HS-27A (cell line): ENCODE measurements at places on chromosomes 7 and 10.

DNA sequence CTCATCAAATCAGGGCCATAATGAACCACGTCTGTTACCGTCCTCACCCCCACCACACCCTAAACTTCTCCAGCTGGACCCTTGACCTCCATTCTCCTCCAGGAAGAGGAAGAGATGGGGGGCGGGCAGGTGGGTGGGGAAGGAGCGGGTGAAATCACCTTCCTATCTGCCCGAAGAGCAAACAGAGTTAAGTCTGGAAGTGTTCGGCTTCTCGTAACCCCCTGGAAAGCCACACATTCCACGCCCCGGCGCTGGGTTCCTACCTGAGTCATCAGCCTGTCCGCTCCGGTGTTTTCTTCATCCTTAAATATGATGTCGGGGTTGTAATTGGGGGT, 736 bp downstream of the SHH start:
- DNase-seq, result no peak

GRCh38 chr7:80133361-80134114, 1.1 kb upstream of the GNAI1 start:
- DNase-seq, result no peak

DNA sequence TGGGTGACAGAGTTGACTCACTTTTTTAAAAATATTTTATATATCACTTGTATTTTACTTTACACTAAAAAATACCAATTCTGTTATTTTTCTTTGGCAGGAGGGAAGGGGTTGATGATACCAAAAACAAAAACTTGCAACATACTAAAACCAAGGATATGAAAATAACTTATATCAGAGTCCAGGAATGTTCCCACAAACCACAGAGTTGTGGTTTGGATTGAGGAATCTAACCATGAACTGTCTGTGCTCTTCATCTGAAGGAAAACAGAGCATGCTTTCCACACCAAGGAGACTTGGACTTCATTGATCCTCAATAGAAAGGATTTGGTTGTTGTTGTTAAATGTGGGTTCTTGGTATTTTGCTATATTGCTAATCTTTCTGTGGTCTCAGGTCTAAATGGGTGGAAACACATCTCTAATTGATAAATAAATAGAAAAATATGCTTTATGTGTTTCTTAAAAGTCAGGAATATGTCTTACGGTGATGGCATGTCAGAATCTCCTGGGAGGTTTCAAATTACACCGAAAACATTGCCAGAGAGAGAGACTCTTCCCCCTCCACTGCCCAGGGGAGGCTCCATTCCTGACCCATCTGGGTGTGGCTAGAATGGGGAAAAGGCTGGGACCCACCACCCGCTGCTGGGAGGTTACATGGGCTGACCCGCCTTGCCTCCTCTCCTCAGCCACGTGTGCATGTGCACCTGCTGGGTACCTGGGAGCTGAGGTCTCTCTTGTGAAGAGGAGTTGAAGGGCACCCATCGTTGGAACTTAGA, 46.9 kb upstream of the STK17A start:
- DNase-seq, result peak; percentile 69

GRCh38 chr7:46360811-46361210, 439.7 kb upstream of the IGFBP3 start:
- DNase-seq, result no peak

- no peak for DNase-seq
Observed at GRCh38 chr10:133130602-133131001, 29.4 kb upstream of the KNDC1 start.

DNA sequence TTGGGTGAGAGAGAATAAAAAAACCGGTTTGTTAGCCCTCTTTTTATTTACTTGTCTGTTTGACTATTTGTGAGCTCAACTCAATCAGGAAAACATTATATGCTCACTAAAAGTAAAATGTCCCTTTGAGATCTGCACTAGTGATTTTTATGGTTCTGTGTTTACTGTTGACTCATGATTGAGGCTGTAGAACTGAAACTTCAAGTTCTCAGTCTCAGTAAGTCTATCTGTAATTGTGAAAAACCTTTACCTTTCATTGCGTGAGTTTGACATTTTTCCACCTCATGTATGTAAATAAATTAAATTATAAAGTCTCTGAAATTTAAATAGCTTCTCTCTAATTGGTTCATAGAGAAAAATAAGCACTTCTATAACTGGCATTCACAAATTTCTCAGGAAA, 17.0 kb upstream of the CASD1 start:
- DNase-seq, result no peak

GRCh38 chr7:22709857-22710256, 17.1 kb upstream of the IL6 start:
- no peak for DNase-seq

- DNase-seq, result no peak
Observed at GRCh38 chr7:106347229-106347833, 62.5 kb upstream of the NAMPT start.

GRCh38 chr10:114545819-114546218, 112.3 kb downstream of the ABLIM1 start:
- no peak for DNase-seq

GRCh38 chr10:110615057-110615747, 28.9 kb upstream of the RBM20 start:
- no peak for DNase-seq

GRCh38 chr7:96306385-96307125, 15.3 kb downstream of the SLC25A13 start:
- DNase-seq, result no peak
